ENCODE measurements at places on chromosomes 6 and 20. TPM values are rescaled to one million over a fixed set of nuclear protein-coding genes. Genes with fewer than 3 reads are reported as not detected.

Gene GDAP1L1
- total RNA-seq, result not detected

- no peak for DNase-seq
These were observed 27.9 kb downstream of the PLEKHG1 start for GRCh38 chr6:150627585-150628025.

Gene TRIM40
- total RNA-seq, result not detected

GRCh38 chr20:25285856-25286798 is 38.2 kb downstream of the PYGB start:
- DNase-seq, result no peak

GRCh38 chr6:162613310-162613709 is 114.3 kb downstream of the PRKN start:
- DNase-seq, result no peak

- no peak for DNase-seq
These were observed 239.2 kb downstream of the GMPR start for GRCh38 chr6:16477367-16478149.

- no peak for DNase-seq
These were observed 118.0 kb downstream of the B3GAT2 start for GRCh38 chr6:70838907-70839285.

Gene MCHR2
- total RNA-seq, result not detected

DNA sequence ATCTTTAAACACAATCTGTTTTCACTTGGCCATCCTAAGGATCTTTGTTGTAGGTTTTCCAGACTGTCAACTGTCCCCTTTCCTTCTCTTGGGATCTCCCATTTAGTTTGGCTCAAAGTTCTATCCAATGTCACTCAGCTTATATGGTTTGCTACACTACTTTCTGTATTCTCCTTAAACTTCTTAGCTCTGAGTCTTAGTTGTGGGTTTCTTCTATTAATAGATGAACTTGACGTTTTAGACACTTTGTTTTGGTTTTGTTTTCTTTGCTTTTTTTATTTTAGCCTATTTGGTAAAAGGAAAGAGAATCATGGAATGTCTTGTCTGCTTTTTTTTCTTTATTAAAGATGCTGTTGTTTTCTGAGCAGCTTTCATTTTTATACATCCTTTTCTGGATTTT is 11.4 kb downstream of the RMND1 start:
- DNase-seq, result no peak

Gene BMP5
- not detected for total RNA-seq

GRCh38 chr6:146305092-146305491 is 238.5 kb upstream of the RAB32 start:
- no peak for DNase-seq

Gene KCNG1
- not detected for total RNA-seq

DNA sequence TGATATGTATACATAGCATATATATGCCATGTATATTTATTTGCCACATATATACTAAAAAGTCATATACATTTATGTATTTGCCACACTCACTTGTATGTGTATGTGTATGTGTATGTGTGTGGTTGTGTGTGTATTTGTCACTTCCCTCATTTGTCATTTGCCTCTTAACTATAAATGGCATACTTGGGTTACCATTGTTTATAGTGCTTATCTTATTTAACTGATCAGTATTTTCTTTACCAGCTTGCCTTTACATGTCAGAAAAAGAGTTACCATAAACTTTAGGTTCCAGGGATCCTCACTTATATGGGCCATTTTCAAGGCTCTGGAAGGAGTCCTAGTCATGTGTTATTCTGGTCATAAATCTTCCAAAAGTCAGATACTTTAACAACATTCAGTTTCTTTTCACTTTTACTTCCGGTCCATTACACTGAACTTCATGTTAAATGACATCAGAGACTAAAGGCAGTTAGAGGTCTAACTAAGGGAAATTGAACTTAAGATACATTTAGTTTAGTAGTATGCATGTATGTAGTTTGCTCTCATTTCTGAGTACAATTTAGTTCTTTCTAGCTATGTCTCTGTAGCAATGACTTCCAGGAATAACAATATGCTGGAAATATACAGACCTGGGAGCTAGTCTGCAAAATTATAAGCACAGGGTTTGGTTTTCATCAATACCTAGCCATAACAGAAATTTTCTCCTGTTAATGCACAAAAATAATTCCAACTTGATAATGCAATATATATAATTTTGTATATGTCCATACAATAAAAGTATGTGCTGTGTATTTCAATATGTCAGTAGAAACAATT is 33.7 kb upstream of the HIVEP1 start:
- DNase-seq, result no peak

GRCh38 chr6:164926686-164927085 is 382.7 kb downstream of the C6orf118 start:
- no peak for DNase-seq

GRCh38 chr6:20436719-20437118 is 35.0 kb downstream of the E2F3 start:
- no peak for DNase-seq

DNA sequence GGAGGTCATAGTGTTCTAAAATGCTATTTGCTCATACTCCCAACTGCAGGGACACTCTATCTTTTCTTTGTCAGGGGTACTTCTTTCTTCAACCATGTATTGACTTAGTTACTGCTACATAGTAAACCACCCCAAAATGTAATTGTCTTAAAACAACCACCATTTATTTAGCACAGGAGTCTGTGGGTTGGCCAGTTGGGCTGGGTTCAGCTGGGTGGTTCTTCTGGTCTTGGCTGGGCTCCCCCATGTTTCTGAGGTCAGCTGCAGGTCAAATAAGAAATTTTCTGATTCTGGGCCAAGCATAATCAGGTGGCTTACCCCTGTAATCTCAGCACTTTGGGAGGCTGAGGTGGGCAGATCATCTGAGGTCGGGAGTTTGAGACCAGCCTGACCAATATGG is 220.0 kb upstream of the BTBD3 start:
- DNase-seq, result no peak

GRCh38 chr6:14863902-14864850 is 381.7 kb upstream of the JARID2 start:
- no peak for DNase-seq

- DNase-seq, result peak; percentile 62
These were observed 49.3 kb upstream of the MYL9 start for GRCh38 chr20:36491901-36492617.

GRCh38 chr6:30615958-30616810 is 859 bp downstream of the PPP1R10 start:
- peak; percentile 71 for DNase-seq

DNA sequence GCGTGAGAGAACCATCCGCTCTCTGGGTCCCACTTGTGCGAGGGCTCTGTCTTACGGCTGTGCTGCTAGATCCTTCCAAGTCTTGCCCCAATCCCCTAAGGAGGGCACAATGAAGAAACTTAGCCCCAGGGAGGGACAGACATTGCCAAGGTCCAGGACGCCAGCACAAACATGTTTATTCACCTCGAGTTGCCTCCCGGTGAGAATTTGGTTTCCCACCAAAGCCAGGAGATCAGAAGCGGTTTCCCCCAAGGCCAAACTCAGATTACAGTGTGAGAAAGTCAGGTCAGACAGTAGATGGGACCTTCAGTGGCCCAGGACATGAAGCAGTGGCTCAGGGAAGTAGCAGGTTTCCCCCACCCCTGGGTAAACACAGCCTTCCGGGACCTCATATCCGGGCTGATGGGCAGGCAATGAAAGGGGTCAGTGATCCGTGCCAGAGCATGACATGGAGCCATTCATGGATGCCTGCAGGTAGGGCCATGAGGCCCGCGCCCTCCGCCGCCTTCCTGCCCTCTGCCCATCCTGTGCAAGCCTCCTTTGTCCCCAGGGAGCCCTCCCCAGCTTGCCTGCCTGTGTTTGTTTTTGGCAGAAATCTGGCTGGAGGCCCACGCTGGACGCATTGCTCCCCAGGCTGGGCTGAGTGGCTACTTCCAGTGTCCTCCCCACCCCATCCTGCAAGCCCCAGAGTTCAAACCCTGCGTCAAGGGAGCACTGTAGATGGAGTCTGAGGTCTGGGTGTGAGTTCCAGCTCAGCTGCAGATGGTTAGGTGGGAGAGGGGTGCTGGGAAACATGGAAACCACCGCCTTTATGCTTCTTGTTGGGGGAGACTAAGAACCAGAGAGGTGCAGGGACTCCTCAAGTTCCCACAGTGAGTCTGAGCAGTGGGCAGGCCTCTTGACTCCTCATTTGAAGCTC is 2.0 kb downstream of the BPIFB2 start:
- no peak for DNase-seq

Gene ADGB
- total RNA-seq, result not detected

DNA sequence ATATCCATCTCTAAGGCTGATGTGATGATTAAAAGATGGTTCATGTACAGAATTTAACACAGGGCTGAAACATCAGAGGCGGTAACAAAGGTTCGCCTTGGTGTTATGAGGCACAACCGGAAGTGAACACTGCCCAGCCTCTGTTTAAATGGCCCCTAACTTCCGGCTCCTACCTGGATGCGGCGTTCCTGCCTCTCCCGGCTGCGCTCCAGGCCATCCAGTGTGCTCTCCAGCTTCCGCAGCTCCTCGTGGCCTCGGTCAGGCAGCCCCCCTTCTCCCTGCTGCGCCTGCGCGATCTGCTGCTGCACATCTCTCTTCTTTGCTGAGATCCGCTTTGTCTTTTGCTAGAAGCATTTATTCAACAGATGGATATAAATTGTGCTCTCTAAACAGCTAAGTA is 195.3 kb downstream of the SYNE1 start:
- no peak for DNase-seq

DNA sequence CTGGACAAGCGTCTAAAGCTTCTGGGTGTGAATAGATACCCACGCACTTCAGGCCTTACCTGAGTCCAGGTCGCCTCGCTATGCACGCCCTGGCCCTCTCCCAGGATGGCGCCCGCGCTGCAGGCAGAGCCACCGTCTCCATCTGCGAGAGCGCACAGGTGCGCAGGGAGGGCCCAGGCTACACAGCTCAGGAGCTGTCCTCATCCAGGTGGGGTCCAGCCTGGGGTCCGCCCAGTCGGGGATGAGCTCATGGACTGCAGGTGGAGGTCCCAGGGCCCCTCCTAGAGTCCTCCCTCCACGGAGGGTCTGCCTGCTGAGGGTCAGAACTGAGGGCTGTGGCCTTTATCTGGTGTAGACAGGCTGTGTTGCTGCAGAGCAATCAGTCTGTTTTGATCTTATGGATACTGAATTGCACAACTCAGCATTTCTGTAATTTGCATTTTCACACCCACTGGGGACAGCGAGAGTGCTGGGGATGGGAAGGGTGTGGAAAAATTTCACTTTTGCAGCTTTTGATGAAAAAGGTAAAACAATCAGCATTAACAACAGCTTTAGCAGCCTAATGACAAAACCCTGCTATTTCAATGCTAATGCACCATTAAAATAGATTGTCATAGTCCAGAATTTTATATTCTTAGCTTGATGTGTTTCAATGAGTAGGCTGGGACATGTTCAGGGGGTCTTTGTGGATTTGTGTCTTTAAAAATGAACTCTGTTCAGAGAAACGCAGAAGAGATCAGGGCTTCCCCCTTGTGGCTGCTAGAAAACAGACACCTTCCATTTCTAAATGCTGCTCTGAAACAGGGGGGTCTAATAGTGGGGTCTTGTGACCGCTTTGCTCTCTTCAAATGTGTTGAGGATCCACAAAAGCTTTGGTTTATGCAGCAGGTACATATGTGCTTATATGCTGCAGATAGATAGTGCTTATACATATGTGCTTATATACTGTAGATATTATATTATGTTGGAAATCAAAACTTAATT is 77.8 kb upstream of the PHACTR3 start:
- DNase-seq, result no peak

Gene CALHM4
- not detected for total RNA-seq

DNA sequence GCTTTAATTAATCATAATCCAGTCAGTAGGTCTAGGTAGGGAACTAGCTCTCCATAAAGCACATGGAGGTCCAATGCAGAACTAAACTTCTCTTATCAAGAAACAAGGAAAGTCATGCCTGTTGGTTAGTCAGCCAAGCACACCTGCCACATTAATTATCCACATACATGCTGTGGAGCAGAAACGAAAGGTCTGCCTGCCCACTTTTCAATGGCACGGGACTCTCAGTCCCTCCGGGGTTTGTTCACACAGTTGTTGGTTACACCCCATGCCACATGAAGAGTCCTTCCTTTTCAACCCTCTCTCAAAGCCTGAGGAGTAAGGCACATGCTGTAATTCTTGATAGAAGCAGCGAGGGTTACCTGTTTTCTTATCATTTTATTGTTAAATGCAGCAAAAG is 1096.4 kb upstream of the MAP3K7 start:
- DNase-seq, result no peak

DNA sequence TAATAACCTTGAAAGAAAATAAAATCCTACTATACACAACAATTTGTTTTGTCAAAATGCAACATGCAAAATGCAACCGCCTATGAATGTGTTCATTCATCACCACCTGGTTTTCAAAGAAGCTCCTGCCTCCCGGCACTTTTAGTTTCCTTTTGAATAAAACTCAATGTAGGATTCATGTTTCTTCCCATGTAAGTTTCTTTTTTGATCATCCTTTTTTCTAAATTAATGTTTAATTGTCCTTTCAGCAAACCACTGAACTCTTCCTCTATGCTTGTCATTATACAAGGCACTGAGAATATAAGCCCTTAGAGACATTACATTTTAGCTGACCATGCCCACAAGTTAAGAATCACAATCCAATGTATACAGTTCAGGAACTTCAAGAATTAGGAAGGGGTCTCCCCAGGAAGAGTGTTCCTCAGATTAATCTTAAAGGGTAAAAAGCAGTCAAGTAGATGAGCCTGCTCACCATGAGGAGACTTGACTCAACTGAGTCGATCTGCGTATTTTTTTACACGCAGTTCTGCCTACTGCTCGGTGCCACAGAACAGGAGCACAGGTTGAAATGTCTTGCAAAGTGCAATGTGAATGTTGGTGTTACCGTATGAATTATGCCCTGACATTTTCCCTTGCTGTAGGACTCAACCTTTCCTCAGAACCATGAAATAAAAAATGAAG is 7.2 kb upstream of the THEMIS start:
- no peak for DNase-seq

Gene WFDC2
- 0.73 TPM for total RNA-seq

DNA sequence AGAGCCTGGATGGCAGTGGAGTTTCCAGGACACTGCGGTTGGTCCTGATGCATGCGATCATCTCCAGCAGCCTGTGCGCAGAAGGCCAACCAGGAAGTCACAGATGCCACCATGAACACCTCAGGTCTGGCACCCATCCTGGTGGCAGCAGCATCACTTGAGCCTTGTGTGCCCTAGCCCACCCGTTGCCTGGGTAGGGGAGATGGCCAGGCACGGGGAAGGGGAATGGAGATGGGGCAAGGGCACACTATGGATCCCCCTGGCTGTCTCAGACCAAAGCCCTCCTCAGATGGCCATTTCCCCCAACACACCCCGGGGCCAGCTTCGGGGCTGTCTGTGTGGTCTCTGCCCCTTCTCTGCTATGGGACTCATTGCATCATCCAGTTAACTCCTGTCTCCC is 58.3 kb downstream of the GNAS-AS1 start:
- no peak for DNase-seq

DNA sequence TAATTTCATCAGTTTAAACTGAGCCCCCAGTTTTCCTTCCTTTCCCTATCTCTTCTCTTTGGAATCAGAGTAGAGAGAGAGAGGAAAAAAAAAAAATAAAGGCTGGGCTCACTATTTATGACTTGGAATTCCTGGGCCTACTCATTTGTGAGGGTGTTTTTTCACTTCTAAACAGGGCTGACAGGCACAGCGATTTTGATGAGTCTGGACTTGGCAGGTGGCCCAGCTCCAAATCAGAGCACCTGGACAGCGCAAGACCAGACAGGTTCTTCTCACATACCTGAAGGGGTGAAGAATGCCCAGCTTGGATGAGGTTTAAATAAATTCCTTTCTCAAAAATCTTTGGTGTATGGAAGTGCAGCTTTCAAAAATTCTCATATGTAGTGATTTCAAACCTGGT is 122.2 kb downstream of the KIF13A start:
- no peak for DNase-seq

Measured in CD4-positive, alpha-beta memory T cell (primary cell).